ENCODE measurements at places on chromosomes 1 and 21.
A peak's percentile ranks its signal among the peaks of the same experiment; 100 is the strongest.

- no peak for DNase-seq
Measured at GRCh38 chr1:82091265-82091664, 290.5 kb downstream of the ADGRL2 start.

GRCh38 chr1:179441501-179441900, 75.7 kb downstream of the AXDND1 start:
- no peak for DNase-seq

GRCh38 chr1:1137256-1138045, 21.6 kb upstream of the C1orf159 start:
- DNase-seq, result no peak

GRCh38 chr21:30990514-30991262, 47.6 kb downstream of the KRTAP19-8 start:
- no peak for DNase-seq

DNA sequence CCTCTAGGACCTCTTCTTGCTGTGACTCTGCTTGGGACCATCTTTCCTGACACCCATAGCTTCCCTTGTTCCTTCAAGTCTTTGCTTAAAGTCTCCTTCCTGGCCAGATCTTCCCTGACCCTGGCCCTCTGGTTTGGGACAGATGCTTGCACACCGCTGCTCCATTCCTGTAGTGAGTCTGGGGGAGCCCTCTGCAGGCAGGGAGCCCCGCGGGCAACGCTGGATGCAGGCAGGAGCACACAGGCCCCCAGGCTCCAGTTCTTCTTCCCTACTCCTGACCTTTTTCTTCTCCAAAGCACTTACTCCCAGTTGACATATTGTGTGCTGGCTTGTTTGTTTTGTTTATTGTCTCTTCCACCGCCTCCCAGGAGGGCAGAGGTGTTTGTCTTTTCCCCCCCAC, 413.4 kb downstream of the CAMTA1 start:
- no peak for DNase-seq

DNA sequence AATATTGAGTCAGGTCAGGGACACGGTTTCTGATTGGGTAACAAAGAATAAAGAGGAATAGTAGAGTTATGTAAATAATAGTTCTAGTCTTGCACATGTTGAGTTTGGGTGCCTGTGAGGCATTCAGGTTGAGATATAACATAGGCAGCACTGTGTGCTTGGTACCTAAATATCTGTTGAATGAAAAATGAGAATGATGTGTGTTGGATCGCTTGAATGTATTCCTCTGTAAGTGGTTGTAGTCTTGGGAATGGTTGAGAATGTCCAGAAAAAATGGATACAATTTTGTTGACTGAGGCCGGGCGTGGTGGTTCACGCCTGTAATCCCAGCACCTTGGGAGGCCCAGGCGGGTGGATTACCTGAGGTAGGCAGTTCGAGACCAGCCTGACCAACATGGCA, 116.3 kb upstream of the HNRNPU start:
- no peak for DNase-seq

GRCh38 chr1:55580845-55581332, 365.7 kb upstream of the USP24 start:
- no peak for DNase-seq

DNA sequence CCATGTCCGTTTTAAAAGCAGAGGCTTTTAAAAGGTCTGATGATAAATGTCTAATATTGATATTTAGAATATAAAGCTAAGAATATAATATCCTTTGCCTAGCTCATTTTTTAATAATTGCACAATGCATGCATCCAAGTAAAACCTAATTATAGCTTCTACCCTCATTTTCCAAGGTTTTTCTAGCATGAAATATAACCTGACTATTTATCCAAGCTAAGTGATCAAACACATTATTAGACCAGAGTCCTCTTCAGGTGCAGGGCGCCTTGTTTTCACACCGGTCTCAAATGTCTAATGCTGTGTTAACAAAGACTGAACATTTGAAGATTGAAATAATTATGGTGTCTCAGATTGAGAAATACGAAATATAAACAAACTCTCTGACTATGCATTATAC, 648.9 kb upstream of the CXADR start:
- DNase-seq, result no peak

GRCh38 chr1:29703596-29704370, 467.5 kb downstream of the PTPRU start:
- no peak for DNase-seq

- DNase-seq, result peak; percentile 30
Measured at GRCh38 chr1:3290915-3291314, 163.6 kb upstream of the ARHGEF16 start.

GRCh38 chr21:36190736-36191135, 34.1 kb downstream of the DOP1B start:
- DNase-seq, result no peak

- peak; percentile 66 for DNase-seq
Measured at GRCh38 chr1:210360852-210361477, 32.3 kb downstream of the HHAT start.

- DNase-seq, result no peak
Measured at GRCh38 chr1:71053758-71054157, 6.1 kb upstream of the PTGER3 start.

DNA sequence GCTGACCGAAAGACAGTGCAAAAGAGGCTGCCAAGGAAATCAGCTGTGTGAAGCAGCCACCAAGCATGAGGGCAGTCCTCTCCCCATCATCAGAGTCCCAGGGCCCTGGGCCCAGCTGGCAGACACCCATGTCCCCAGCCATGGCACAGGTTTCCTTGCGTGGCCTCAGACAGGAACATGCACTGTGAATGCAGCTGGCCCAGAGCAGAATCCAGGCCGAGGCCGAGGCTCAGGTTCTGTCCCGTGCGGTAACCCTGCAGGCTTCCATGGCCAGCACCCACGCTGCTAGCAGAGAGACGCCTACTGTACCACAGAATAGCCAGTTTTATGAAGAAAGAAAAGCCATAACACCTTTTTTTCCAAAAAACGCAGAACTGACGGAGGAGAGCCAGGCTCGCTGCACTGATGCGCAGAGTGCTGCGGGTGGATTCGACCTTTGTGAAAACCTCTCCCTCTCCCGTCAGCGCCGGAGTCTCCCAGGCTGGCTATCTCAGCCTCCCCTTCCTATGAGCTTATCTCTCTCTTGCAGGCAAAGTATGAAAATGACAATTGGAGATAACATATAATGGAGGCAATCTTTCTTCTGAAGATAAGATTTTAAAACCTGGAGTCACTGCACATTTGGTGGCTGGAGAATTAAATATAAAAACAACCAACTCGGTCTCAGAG, 106.6 kb downstream of the NPHP4 start:
- no peak for DNase-seq

- DNase-seq, result peak; percentile 81
Measured at GRCh38 chr1:2290171-2290578, 62.1 kb downstream of the SKI start.

GRCh38 chr1:227317523-227318015, 723 bp downstream of the CDC42BPA start:
- DNase-seq, result peak; percentile 75

DNA sequence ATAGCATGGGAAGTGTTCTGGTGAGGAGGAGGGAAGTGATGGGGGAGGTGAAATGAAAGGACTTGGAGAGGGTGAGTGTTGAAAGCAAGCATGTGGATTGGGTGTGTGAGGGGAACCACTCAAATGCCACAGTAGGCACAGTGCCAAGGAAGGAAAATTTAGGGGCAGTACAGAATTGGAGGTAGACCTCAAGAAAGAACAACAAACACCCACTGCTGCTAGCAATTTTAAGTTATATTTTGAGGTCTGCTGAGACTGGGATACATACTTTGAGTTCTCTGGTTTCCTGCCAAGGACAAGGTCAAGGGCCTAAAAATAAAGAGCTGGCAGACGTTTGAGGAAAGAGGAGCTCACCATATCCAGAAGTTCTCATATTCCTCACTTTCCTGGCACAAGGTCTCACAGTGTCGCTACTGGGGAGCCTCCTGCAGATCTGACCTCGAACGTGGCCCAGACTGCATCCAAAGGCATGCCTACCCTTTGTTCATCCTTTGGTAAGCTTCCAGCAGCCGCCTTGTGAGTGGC, 104.0 kb downstream of the BRINP2 start:
- no peak for DNase-seq

GRCh38 chr1:160997323-160998038, 23.5 kb downstream of the F11R start:
- peak; percentile 62 for DNase-seq

- DNase-seq, result peak; percentile 46
Measured at GRCh38 chr21:44012474-44013379, 618 bp downstream of the TRAPPC10 start.

- DNase-seq, result no peak
Measured at GRCh38 chr1:195597891-195598290, 1010.3 kb downstream of the KCNT2 start.

DNA sequence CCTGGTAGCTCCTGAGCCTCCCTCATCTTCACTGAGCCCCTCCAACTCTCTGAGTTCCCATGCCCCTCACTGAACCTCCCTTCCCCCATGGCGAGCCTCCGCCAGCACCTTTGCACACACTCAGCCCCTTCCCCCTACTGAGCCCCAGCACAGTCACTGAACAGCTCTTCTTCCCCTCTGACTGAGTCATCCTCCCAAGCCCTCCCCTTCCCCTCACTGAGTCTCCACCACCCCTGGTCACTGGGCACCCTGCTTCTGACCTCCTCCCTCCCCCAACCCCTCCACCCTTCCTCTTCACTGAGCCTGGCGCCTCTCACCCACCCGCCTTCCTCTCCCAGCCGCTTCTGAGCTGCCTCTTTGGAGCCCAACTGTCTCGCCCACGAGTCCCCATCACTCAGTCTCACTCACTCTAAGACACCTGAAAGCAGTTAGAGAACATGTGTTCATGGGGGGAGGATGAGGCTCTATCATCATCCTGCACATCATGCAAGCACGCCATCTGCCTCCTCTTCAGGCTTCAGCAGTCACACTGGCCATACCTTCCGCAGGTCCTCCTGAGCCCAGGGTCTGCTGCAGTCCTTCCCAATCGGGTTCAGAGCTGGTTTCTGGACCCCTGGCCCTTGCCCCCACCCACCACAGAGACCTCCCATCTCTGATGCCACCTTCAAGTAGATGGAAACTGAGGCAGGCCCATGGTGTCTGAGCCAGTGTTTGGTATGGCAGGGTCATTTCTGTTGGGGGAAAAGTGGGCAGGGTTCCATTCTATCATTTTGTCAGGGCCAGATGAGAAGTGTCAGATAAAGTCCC, 2.0 kb upstream of the TRNP1 start:
- no peak for DNase-seq

DNA sequence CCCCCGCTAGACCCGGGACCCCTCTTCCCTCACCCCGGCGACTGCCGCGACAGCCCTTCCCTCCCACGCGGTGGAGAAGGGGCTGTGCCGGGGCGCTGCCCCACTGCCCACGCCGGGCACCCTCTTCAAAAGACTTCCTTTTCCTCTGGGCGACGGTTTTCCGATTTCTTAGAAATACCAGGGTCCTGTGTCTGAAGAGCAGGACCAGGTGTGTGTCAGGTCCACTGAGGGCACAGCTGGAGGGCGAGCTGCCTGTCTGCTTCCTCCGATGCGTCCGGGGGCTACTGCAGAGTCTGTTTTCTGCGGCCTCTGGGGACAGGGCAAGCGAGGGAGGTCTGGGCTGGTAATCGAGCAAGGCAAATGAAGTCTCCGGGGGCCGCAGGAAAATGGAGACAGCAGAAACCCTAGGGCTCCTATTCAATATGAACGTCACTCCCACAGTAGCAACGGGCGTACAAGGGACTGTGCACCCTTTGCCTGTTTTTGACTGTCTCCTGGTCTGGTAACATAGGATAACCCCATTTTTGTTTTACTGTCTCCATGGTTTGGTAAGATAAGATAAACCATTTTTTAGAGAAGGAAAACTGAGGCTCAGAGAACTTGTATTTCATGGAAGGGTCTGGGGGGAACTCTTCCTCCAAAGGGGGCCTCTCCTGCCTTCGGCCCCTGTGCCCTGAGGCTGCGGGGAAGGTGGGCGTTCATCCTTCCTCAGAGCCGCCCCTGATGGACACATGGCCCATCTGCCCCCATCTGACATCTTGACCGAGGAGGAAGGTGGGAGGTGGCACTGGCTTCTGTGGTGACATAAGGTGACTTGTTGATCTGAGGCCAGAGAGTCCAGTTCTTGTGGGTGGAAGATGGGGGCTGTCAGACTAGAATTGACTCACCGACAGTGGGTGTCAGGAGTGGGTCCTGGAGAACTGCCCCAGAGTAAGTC, 970 bp downstream of the TNFRSF1B start:
- DNase-seq, result peak; percentile 75

DNA sequence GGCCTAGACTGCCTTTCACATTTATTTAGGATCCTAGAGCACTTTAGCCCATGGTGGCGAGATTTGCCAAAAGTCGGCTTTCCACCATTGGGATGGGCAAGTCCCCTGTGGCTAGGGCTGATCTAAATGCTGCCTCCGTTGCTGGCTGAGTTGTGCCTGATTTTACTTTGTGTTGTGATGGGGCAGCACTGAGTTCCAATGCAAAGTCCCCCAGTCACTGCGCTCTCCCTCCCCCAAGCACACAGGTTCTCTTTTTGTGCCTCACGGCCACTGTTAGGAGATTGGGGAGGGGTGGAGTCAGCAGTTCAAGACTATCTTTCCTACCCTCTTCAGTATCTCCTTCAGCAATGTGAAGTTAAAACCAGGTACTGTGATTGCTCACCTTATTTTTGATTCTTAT, 66.7 kb upstream of the COX20 start:
- DNase-seq, result no peak

- no peak for DNase-seq
Measured at GRCh38 chr1:9019896-9020295, 6.3 kb downstream of the SLC2A7 start.

- DNase-seq, result no peak
Measured at GRCh38 chr1:3469104-3469848, 14.8 kb downstream of the ARHGEF16 start.

DNA sequence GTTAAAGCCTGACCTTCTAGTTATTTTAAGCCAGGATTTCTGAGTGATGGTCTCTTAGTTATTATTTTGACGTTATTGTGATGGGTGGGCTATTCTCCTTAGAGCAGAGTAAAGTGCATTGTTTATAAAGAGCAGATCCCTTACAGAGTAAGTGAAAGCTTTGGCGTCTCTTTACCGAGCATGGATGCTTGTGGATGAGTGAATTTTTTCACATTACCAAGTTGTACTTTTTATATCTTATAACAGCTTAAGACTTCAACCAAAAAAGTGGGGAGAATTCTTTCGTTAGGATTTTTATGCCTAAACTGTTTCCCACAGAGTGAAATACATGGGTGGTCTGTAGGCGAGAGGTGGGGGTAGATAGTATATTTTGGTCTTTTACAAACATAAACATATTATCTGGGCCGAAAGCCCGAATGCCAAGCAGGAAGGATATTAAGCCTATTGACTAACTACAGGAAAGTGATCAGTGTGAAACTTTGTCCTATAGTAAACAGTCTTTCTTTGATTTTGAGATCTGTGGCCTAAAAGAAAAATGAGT, 279.1 kb upstream of the C1orf105 start:
- no peak for DNase-seq

GRCh38 chr1:9589144-9589718, 520 bp downstream of the TMEM201 start:
- DNase-seq, result peak; percentile 38

GRCh38 chr1:2349806-2350205, 41.5 kb downstream of the MORN1 start:
- DNase-seq, result peak; percentile 0
